Suprapubic skin (tissue), 4 donors: ENCODE measurements at places on chromosomes 1 and 21. TPM values are rescaled to one million over a fixed set of nuclear protein-coding genes. Genes with fewer than 3 reads are reported as not detected.
A peak's percentile ranks its signal among the peaks of the same experiment; 100 is the strongest.

DNA sequence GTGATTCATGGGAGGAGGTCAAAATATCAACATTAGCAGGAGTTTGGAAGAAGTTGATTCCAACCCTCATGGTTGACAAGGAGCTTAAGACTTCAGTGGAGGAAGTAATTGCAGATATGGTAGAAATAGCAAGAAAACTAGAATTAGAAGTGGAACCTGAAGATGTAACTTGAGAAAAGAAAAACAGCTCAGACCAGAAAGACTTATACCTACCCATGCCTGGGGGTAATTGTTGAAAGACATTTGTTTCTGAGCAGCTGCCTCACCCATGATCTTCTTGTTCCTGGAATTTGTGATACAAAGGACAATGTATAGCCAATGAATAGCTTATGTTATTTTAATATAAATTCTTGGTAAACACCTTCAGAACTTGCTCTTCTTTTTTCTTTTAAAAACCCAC, 128.6 kb downstream of the LRIG2 start:
- no peak for DNase-seq
- no peaks in the 10 kb centered on the region for H3K36me3 ChIP-seq
- H3K4me3 ChIP-seq = no peak overlapping the region
- peaks cover 6% of the 10 kb centered on the region for H3K4me1 ChIP-seq

DNA sequence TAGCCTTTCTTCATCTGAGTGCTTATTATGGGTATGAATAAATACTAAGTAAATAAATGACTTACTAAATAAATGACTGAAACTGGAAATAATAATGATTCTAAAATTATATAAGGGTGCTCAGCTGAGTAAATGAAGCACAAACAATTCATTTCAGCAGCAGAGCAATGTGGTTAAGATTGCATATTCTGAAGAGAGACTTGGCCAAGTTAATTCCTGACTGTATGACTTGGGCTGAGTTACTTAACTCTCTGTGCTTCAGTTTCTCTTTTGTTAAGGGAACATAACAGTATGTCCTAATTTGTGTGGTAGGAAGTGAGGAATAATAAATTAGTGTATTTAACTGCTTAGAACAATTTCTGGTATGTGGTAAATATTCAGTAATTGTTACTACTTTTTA, 19.1 kb downstream of the AGL start:
- no peak for DNase-seq
- H3K4me3 ChIP-seq = no peak overlapping the region
- no peak overlapping the region for H3K27ac ChIP-seq
- no peaks in the 10 kb centered on the region for H3K4me1 ChIP-seq

DNA sequence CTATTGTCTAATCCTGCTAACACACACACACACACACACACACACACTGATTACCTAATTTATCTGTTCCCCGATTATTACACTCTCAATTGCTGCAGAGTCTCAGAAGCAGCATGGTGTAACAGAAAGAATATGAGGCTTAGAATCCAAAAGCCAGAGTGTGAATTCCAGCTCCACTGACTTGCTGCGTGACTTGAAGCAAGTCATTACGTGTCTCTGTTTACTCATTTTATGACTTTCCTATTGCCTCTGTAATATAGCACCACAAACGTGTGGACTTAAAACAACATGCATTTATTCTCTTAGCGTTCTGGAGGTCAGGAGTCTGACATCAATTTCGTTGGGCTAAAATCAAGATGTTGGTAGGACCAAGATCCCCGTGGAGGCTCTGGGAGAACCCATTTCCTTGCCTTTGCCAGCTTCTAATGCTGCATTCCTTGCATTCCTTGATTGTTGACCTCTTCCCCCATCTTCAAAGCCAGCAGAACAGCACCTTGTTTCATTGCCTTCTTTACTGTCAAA, 55.9 kb upstream of the ATP5PO start:
- H3K4me3 ChIP-seq = no peak overlapping the region
- no peak for DNase-seq
- H3K36me3 ChIP-seq = no peaks in the 10 kb centered on the region
- no peaks in the 10 kb centered on the region for H3K27me3 ChIP-seq
- peaks cover 21% of the 10 kb centered on the region for H3K4me1 ChIP-seq
- no peak overlapping the region for H3K27ac ChIP-seq

- H3K27ac ChIP-seq = no peak overlapping the region
- H3K4me1 ChIP-seq = peaks cover 10% of the 10 kb centered on the region
- H3K4me3 ChIP-seq = no peak overlapping the region
- no peak for DNase-seq
- peaks cover 22% of the 10 kb centered on the region for H3K27me3 ChIP-seq
These were observed 83.1 kb upstream of the KLHDC7A start for GRCh38 chr1:18397641-18398040.

DNA sequence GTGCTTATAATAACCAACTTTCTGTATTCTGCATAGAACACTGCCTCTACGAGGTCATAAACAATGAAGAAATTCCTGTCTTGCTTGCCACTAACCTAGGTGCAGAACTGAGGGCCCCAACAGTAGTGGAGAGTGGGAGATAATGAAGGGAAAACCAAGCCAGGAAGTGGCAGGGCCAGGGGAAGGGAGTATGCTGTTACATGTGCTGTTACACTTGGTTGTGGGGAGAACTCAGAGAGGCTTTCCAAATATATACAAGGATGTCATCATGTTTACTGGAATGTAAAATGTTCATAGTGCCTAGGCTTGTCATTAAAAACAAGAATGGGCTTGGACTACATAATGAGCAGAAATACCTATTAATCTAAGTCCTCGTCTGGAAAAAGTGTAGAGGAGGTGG, 31.1 kb downstream of the NHLH2 start:
- H3K36me3 ChIP-seq = no peaks in the 10 kb centered on the region
- no peak overlapping the region for H3K4me3 ChIP-seq
- no peak overlapping the region for H3K27ac ChIP-seq
- H3K4me1 ChIP-seq = peaks cover 11% of the 10 kb centered on the region
- DNase-seq = no peak

DNA sequence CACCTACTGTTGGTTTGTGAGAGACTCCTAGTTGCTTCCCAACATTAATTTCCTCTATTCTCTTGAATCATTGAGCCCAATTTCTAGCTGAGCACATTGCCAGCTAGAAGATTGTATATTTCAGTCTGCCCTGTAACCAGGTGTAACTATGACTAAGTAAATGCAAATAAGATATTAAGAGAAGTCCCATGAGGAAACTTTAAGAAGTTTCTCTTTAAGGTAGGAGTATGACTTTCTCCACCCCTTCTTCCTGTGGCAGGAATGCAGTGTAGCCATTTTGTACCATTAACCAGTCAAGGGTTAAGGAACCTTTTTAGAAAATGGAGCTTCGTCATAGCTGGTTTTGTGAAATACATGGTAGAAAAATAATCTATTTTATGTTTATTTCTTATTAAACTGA, 534.2 kb upstream of the RGS18 start:
- no peak for DNase-seq
- no peaks in the 10 kb centered on the region for H3K4me1 ChIP-seq
- H3K27ac ChIP-seq = no peak overlapping the region
- no peak overlapping the region for H3K4me3 ChIP-seq
- no peaks in the 10 kb centered on the region for H3K36me3 ChIP-seq

DNA sequence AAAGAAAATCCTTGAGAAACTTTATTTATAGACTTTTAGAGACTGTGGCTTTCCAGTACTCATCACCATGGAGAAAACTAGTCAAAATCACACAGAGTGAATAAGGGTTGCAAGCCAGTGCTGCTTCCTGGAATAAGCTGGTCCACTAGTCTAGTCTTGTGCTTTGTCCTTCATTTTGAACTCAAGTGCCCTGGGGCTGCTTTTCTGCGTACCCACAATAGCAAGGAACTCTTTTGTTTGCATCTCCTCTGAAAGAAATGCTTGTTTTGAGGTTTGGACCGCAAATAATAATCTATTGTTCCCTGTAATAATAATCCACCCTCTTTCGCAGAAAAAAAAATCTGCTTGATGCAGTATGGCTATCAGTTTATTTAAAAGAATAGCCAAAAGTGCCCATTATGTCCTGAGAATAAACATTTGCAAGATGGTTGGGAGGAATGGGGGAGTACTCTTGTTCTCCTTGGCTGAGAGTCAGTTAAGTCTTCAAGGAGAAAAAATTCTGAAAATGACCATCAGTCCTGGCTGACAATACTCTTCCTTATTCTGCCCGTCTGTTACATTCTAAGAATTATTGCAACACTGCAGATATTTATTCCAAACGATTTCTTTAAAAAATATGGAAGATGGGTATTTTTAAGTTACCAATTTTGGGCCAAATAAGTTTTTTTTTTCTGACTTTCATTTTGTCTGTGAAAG, 41.9 kb downstream of the MPZL1 start:
- no peaks in the 10 kb centered on the region for H3K27me3 ChIP-seq
- peaks cover 12% of the 10 kb centered on the region for H3K4me1 ChIP-seq
- no peak overlapping the region for H3K4me3 ChIP-seq
- peaks cover 1% of the 10 kb centered on the region for H3K36me3 ChIP-seq
- H3K27ac ChIP-seq = no peak overlapping the region

DNA sequence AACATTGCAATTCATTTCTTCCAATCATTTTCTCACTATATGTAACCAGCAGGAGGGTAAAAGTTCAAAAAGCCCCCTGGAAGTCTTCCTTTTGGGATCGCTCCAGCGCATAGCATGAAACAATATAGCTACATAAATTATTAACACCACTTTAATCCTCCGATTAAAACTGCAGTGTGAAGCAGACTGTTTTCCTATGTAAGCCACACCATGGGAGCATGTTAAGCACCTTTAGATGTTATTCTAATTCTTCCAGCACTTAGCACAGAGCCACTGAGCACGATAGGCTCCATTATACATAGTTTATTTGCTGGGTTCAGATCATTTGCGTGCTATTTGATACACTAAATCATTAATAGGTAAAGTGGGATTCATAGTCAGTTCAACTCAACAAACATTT, 18.4 kb upstream of the GADD45A start:
- H3K36me3 ChIP-seq = no peaks in the 10 kb centered on the region
- no peak for DNase-seq
- H3K27ac ChIP-seq = no peak overlapping the region
- H3K4me3 ChIP-seq = no peak overlapping the region

GRCh38 chr21:42745511-42746239, 92.3 kb downstream of the PDE9A start:
- no peaks in the 10 kb centered on the region for H3K27me3 ChIP-seq
- H3K36me3 ChIP-seq = no peaks in the 10 kb centered on the region
- H3K27ac ChIP-seq = peak overlapping the region; percentile 38
- peaks cover 11% of the 10 kb centered on the region for H3K4me1 ChIP-seq
- H3K4me3 ChIP-seq = no peak overlapping the region

GRCh38 chr1:172167796-172168596, 252.5 kb upstream of the C1orf105 start:
- no peak overlapping the region for H3K4me3 ChIP-seq
- no peaks in the 10 kb centered on the region for H3K27me3 ChIP-seq
- H3K27ac ChIP-seq = no peak overlapping the region
- H3K36me3 ChIP-seq = no peaks in the 10 kb centered on the region

Gene THEM5
- 29.1 TPM for total RNA-seq

Gene DCST1
- 2.4 TPM for total RNA-seq

- no peak for DNase-seq
- no peak overlapping the region for H3K4me3 ChIP-seq
- no peaks in the 10 kb centered on the region for H3K36me3 ChIP-seq
- H3K27me3 ChIP-seq = no peaks in the 10 kb centered on the region
- H3K27ac ChIP-seq = no peak overlapping the region
These were observed 9.9 kb downstream of the TNN start for GRCh38 chr1:175077356-175078030.

GRCh38 chr1:206128196-206128595, 11.0 kb upstream of the AVPR1B start:
- DNase-seq = no peak
- no peaks in the 10 kb centered on the region for H3K4me1 ChIP-seq
- H3K27ac ChIP-seq = no peak overlapping the region
- no peaks in the 10 kb centered on the region for H3K36me3 ChIP-seq

- H3K27me3 ChIP-seq = no peaks in the 10 kb centered on the region
- H3K27ac ChIP-seq = no peak overlapping the region
- no peak overlapping the region for H3K4me3 ChIP-seq
- peaks cover 25% of the 10 kb centered on the region for H3K36me3 ChIP-seq
- no peaks in the 10 kb centered on the region for H3K4me1 ChIP-seq
These were observed 14.6 kb downstream of the MAB21L3 start for GRCh38 chr1:116125758-116126157.

Gene XCL1
- not detected for total RNA-seq

Gene SLC45A1
- total RNA-seq = 0.97 TPM

DNA sequence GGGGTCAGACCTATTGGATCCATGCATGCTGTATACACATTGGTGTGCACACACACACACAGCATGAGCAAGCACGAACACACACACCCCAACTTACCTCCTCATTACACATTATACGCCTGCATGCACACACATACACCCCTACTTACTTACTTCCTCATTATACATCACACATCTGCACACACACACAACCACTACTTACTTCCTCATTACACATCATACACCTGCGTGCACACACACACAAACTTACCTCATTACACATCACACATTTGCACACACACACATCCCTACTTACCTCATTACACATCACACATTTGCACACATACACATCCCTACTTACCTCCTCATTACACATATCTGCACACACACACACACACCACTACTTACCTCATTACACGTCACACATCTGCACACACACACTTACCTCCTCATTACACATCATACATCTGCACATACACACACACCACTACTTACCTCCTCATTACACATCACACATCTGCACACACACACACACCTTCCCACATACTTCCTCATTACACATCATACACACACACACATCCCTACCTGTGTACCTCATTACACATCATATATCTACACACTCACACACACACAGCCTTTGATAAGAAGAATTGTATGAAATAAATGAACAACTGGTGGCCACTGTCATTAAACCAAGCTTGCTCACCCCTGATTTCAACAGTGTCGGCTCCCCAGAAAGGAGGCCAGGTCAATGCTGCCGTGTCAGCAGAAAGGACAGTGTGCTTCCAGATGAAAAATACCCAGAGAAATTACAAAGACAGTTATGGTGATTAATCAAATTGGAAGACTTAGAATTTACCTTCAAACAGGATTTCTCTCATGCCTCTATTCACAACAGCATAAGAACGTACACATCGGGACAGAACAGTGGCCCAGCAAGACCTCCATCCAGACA, 117.8 kb downstream of the SETD4 start:
- peaks cover 3% of the 10 kb centered on the region for H3K4me1 ChIP-seq
- no peaks in the 10 kb centered on the region for H3K36me3 ChIP-seq
- no peaks in the 10 kb centered on the region for H3K27me3 ChIP-seq

Gene ENO1
- 694 TPM for total RNA-seq

DNA sequence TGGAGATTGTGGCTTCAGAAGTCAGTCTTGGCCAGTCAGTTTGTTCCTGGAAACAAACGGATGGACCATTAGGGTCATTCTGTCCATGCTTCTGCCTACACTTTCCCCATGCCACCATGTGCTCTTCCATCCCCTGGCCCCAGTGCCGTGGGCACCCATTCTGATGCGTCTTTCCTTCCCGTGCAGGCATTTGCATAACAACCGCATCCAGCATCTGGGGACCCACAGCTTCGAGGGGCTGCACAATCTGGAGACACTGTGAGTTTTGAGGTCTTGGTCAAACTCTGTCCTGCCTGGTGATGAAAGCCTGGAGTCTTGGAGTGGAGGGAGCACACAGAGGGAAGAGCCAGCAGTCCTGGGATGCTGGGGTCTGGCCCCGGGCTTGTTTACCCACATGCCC, 61.1 kb downstream of the UBE2T start:
- peaks cover 15% of the 10 kb centered on the region for H3K4me1 ChIP-seq
- H3K27ac ChIP-seq = no peak overlapping the region
- no peaks in the 10 kb centered on the region for H3K27me3 ChIP-seq
- H3K36me3 ChIP-seq = no peaks in the 10 kb centered on the region
- DNase-seq = no peak
